ENCODE measurements at places on chromosomes 2 and 18.

DNA sequence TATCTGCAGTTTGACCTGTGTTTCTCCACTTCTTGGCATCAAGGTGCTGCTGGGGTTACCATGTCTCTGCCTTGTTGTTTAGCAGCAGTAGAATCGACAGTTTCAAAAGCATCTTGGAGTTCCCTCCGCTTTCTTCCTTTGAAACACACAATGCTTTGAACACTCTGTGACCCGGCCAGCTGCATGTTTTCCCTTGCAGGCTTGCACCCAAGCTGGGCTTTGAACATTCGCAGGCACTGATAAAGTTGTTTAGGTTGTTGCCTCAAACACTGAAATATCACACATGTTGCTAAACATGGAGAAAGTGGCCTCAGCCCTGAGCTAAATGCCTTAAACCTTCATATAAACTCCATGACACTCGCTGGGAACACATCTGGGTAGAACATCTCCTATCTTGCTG, 251.7 kb downstream of the TSN start:
- DNase-seq: no peak

DNA sequence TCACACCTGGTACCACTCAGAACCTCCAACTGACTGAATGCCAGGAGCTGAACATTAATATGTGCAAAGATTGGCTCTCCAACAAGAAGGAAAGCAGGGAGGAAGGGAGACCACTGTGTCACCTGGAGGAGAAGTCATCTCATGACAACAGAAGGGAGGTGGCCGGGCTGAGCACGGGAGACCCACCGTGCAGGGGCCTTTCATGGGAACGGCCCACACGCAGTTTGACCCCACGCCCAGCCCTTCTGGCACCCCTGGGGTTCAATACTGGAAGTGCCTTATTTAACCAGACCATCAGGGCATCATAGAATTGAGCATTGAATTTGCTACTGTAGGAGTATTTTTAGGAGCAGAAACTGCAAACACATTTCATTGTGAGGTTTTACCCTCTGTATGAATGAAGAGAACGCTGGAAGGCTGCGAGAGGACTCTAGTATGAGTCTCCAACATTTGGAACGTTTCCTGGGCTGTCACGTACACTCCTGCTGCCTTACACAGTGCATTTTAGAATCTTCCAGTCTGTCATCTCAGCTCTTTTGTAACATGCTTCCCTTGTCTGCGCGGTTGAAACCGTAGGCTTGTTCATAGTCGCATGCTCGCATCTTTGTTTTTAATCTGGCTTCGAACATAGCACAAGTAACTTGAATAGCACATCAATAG, 132.1 kb downstream of the NFATC1 start:
- no peak for DNase-seq

- no peak for DNase-seq
Observed at GRCh38 chr2:70489165-70489564, 64.5 kb downstream of the TGFA start.

DNA sequence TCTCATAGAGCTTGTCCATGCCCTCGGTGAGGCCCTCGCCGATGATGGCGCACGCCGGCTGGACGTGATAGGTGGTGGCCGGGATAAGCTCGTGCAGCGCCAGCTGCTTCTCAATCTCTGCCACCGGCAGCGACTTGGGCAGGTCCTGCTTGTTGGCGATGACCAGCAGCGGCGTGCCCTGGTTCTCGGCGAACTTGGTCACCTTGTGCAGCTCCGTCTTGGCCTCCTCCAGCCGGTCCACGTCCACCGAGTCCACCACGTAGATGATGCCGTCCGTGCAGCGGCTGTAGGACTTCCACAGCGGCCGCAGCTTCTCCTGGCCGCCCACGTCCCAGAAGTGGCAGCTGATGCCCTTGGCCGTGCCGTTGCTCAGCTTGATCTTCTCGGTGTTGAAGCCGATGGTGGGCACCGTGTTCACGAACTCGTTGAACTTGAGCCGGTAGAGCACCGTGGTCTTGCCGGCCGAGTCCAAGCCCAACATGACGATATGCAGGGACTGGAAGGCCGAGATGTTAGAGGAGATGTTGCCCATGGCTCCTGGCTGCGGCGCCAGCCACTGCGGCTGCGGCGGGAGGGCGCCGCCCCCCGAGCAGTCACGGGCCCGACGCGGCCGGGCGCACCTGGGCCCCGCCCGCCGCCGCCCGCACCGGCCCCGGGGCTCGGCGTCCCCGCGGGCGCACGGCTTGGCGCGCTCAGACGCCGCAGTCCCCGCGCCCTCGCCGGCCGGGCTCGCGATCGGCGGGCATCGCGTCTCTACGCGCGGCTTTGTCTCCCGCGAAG, 636 bp downstream of the ARL4C start:
- no peak for DNase-seq

Data from A172 (cell line).